ENCODE measurements at places on chromosomes 13 and 19.

DNA sequence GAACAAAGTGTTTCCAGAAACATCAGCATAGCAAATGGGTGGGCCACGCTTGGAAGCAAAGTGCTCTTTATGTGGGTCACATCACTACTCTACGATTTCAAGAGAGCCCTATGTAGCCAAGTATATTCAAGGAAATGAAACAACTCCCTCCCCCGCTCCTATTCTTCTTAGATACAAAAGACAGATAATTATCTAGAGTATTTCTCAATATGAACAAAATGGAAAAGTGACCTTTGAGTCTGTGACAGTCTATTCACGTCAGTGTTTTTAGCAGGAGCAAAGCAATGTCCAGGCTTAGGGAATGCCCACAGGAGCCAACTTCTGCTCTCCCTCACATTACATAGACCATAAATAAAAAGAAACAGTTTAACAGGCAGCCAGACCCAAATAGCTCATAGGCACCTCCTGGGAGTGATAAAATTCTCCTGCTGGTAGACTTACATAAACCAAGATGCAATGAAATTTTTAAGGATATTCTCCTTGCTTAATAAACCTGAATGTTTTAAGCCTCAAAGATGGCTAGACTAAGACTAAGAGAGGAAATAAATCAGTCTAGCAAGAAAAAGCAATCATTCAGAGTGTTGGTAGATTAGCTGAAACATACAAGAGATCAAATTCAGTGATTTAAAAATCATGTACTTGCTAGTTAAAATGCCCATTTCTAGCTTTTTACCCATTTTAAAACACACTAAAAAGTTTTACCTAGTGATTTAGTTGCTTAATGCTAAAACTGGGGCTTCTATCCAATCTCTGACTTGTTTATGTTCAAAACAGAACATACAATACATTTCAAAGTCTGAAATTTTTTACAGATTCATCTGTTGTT lies 182.8 kb downstream of the RGCC start:
- no peak for DNase-seq

- DNase-seq = peak; percentile 40
Observed at GRCh38 chr19:33430674-33431277, 57.3 kb downstream of the CEBPG start.

DNA sequence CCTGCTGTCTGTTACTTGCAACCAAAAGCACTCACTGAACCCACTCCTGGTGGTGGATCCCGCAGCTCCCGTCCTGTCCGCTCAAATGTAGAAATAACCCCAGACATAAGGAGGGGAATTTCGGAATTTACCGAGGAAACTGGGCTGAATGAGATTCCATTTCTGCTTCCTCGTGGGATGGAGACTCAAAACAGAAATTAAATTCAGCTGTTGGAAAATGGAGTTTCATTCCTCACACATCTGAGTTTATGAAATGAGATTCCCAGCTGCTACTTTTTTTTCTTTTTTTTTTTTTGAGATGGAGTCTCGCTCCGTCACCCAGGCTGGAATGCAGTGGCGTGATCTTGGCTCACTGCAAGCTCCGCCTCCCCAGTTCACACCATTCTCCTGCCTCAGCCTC lies 44.3 kb downstream of the COLGALT1 start:
- no peak for DNase-seq

DNA sequence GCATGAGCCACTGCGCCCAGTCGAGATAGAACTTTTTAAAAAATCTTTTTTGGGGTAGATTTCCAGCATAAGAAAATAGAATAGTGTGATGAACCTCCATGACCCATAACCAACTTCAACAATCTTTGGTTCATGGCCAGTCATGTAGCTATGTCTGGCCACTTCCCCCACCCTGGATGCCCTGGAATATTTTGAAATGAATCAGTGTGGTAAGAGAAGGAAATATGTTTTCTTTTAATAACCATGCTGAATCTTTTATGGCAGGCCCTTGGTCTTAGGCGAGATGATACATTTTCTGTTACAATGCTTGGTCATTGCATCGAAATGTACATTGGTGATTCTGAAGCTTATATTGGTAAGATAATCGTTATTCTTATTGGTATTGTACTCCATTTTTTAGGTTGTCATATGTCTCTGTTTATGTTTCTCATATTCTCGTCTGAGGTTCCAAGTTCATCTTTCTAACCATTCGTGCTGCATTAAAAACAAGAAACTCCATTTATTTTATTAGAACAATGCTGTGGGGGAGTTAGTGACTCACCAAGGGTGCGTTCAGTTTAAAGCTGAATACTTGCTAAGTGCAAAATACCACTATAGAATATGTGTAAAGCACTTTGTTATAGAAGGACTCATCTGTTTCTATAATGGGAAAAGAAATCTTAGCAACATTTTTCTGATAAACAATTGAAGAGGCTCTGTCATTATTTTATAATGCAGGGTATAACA lies 16.4 kb upstream of the UPF3A start:
- DNase-seq = no peak

GRCh38 chr19:18961767-18962620 lies 21.0 kb upstream of the HOMER3 start:
- no peak for DNase-seq

Measured in SHP77 treated with DMSO at 0.1 percent for 48 hours (cell line).